ENCODE measurements at places on chromosomes 11 and 22.

DNA sequence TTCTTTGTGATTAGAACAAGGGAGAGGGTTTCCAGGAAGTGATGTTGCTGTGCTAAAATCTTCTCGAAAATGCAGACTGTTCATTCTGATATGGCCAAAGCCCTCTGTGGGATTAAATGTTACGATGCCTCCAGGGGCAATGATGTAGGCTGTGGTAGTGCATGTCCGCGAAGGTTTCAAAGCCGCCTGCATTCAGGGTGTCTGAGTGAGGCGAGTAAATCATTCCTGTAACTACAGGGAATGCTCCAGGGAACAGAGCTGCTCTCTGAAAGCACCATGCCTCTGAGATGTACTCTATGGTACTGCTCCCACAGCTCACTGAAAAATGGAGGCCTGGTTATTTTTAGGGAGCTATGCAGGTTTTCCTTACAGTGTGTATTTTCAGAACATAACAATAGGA lies 21.2 kb downstream of the PDGFD start:
- DNase-seq, result no peak

GRCh38 chr11:106161775-106162634 lies 84.5 kb downstream of the AASDHPPT start:
- no peak for DNase-seq

- DNase-seq, result no peak
These were observed 25.7 kb downstream of the CASP5 start for GRCh38 chr11:104997288-104997687.

DNA sequence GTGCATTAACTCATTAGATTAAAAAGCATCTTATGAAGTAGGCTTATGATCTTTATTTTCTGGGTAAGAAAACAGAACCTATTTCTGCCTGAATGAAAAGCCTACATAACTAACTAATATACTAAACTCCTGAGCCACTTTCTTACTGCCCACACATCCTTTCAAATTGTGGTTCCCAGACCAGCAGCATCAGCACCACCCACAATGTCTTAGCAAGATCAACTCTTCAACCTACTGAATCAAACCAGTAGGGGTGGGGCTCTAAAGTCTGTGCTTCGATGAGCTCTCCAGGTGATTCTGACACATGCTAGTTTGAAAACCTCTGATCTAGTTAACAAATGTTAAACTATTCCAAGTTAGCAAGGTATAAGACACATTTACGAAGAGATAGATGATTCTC lies 462.4 kb downstream of the DLG2 start:
- DNase-seq, result no peak

- no peak for DNase-seq
These were observed 3.4 kb upstream of the NXPE1 start for GRCh38 chr11:114563077-114563476.

DNA sequence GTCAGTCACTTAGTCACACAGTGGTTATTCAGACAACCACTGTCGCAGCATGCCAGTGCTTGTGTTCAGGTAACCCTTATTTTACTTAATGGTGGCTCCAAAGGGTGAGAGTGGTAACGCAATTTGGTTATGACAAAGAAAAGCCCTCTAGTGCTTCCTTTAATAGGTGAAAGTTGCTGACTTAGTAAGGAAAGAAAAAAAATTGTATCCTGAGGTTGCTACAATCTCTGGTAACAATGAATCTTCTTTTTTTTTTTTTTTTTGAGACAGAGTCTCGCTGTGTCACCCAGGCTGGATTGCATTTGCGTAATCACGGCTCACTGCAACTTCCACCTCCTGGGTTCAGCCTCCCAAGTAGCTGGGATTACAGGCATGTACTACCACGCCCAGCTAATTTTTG lies 64.5 kb downstream of the C11orf91 start:
- DNase-seq, result no peak

DNA sequence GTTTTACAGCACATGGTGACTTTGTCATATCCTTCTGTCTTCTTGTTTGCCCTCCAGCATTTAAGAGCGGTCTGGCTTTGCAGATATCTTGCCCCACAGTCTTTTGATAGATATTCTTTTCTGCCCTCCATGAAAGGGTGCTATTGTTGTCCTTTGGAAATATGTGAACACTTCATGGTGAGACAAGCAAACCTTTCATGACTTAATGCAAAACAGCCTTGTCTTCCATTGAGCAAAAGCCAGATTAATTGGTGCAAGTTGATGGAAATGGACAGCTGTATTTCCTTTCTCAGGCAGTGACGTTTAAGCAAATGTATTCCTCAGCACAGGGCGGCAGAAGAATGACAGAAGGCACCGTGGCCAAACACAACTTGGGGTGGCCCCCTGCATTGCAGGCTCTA lies 4.4 kb downstream of the DCPS start:
- no peak for DNase-seq

DNA sequence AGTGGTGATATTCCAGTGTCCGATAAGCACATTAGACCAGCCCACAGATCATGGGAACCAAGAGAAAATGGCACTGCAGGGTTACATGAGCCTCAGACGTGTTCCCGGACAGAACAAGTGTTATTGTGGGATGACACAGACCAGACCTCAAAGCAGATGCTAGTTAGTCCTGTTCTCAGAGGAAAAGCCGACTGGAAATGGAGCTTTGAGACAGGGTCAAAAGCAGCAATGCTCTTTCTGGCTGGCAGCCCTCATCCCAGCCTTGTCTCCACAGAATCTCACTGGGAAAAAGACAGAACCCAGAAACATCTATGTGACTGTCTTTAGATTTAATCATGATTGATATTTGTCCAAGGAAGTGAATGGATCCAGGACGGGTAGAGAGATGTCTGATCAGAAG lies 506.8 kb downstream of the INSC start:
- DNase-seq, result no peak

DNA sequence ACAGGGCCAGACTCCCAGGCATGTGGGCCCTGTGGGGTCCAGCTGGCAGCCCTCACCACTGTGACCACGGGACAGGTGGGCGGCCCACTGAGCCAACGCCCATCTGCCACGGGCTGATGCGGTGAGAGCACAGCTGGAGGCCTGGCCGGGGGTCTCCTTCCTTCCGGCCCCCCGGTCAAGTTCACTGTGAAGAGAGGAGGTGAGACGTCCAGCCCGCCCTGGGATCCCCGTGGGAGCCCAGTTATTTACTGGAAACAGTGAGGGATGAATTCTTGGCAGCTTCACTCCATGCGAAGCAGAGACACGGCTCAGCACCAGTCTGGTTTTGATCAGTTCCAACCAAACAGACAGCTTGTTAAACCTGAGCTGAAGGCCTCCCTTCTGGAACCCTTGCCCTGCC lies 38.7 kb downstream of the WNT11 start:
- no peak for DNase-seq

DNA sequence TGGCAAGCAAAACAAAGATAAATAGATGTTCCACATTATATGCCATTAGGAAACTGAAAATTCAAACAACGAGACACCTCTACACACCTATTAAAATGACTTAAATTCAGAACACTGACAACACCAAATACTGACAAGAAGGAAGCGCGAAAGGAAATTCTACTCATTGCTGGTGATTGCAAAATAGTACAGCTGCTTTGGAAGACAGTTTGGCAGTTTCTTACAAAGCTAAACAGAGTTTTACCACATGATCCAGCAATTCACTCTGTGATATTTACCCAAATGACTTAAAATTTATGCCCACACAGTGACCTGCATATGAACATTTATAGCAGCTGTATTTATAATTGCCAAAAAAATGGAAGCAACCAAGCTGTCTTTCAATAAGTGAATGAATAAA lies 232.6 kb downstream of the CASP12 start:
- no peak for DNase-seq

- no peak for DNase-seq
These were observed 428.2 kb downstream of the BUD13 start for GRCh38 chr11:116344601-116345000.

DNA sequence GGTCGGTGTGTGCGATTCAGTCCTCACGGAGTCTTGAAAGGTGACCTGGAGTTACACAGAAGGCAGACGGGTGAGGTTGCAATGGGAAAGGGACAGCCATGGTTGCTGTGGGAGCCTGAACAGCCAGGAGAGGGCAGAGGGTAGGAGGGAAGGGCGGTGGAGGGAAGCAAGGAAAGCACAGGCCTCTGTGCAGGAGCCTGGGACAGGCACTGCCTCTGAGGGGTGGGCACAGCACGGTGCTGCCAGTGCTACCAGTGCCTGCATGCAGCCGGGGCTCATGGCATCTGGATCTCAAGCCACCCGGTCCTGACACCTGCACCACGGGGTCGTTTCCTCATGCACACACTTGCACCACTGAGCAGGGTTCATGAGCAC lies 401.0 kb downstream of the TBC1D22A start:
- no peak for DNase-seq

DNA sequence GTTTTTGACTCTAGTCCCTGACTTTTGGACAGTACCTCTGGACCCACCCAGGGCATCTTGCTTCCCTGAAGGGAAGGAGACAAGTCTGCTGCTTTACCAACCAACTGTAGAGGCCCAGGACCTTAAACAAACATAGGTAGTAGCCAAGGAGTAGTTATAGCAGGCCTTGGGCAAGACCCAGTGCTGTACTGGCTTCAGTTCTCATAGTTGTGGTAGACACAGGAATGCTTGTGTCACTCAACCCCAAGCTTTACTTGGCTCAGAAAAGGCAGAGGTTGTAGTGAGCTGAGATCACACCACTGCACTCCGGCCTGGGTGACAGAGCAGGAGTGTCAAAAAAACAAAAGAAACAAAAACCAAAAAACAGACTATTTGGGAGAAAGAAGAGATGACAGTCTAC lies 21.3 kb upstream of the OR52M1 start:
- no peak for DNase-seq

DNA sequence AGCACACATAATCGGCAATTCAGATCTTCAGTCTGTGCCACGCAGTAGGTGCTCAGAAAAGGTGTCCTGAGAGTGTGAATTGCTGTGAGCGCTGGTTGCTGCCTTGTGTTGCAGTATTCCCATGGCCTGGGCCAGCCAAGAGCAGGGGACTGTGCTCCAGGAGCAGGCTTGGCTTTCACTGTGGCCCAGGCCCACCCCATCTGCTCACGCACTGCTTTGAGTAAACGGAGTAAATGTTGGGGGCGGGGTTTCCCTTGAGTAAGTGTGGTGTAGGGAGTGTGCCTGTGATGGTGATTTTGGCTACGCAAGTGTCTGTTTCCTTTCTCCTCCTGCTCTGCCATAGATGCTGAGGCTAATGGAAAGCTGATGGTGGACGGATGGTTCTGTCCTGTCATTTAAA lies 2.3 kb downstream of the CTTN start:
- DNase-seq, result no peak

DNA sequence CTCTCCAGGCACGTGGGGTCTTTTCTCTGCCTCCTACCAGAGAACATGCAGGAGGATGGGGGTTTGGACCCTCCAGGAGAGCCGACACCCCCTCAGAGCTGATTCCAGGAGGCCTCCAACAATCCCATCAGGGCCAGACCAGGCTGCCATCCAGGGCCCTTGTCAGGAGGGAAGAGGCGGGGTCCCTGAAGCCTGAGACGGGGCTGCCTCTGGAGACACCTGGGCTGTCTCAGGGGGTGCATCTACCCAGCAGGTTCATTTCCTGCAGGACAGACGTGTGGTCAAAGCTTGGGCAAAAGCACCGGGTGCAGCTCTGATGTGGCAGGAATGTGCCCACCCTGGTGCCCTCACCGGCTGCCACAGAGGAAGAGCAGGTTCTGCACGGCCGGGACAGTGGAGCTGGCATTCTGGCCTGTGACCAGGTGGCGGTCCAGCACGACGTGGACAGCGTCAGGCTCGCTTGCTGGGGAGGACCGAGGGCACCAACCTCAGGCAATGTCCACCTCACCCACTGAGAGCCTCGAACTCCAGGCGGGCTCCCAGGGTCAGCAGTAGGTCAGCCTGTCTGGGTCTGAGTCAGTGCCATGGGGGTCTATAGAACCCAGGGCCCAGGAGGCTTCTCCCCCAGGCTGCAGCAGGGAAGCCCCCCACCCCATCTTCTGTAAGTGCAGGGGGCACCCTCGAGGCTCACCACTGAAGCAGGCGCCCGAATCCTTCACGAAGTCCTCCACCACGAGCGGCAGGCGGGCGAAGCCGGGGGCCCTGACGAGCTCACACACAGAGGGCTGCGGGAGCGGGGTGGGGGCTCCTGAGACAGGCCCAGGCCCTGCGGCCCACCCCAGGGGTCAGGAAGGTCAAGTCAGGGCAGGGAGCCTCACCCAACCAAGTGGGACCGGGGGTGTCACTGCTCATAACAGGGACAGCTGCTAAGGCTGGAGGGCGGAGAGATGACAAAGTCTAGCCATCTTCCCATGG lies 6.4 kb downstream of the GATD1 start:
- DNase-seq, result no peak

- DNase-seq, result no peak
These were observed 21.0 kb upstream of the TMEM86A start for GRCh38 chr11:18677560-18677959.

DNA sequence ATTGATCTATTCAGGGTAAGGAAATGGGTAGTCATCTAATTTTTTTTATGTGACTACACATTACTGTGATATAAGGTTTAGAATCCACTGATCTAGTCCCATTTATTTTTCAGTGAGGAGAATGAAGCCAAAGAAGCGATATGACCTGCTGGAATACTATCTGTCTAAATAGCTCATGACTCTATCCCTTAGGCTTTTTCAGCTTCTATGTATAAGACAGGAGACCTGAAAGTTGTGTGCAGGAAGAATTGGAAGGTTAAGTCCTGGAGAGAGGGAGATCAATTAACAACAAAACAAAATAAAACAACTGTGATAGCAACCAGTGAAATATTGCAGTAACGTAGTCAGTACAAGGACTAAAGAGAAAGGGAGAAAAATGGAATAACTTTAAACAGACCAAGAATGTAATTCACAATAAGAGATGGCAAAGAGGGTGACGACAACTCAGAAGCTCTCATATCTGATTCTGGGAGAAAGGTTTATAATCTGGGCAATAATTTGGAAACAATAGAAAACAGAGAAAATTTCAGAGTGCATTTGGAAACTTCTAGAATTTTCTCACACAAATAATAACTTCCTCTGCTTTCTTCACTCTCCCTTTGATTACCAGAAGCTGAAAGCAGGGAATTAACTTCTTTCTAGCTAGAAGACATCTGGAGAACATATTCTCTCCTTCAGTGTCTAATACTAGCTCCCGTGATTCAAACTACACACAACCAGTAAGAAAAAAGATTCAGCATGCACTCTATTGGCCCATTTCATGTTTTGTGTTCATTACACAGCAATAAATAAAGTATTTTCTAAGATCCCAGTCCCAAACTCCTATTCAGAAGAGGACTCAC lies 19.2 kb upstream of the CASP12 start:
- DNase-seq, result no peak

All from stimulated activated CD8-positive, alpha-beta memory T cell treated with anti-CD3 and anti-CD28 coated beads, Interleukin-2, amount 100 ng/mL, for 48 hours (primary cell).